T-helper 1 cell (primary cell): ENCODE measurements at places on chromosomes 6 and 20.

DNA sequence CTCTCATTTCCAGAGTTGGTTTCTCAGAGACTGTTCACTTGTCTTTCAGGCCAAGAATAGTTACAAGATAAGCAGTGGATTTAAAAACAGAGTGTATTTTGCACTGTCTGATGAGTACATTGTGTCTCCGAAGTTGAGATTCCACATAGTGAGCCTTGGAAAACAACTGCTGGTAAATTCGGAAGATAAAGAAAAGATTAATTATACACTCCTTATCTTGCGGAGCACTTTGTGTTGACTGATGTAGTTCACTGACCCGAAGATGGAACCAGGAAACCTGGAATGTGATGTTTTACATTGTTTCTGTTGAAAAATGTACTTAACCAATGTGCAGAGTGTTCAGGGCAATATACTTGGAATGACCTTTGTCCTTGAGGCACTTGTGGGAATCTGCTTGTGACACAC, 51.0 kb downstream of the ANKS1A start:
- no peak for DNase-seq

DNA sequence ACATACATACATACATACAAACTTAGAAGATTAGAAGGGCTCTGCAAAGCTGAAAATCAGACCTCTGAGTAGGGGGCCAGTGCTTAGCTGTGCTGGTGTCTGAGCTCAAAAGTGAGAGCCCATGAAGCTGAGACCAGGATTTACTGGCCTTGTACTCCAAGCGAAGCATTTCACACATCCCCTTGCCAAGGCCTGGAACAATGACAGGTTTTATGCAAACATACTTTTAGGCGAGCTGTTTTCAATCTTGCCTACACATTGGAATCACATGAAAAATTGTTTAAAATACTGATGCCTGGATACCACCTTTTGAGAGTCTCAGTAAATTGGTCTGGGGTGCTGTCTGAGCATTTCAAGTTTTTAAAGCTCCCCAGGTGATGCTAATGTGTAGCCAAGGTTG, 80.9 kb upstream of the SRSF6 start:
- no peak for DNase-seq

DNA sequence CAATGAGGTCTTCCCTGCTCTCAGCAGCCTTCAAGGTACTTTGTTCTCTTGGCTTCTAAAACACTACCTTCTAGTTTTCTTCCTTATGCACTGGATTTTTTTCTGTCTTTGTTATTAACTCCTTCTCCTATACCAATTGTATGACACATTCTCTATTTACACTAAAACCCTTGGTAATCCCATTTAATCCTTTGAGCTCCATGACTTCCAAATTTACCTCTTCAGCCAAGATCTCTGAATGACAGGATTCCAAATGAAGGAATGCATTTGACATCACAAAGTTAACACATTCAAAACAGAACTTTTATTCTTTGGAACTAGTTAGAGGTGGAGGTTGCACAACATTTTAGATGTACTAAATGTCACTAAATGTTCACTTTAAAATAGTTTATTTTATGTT, 86.6 kb upstream of the SAMD5 start:
- DNase-seq = no peak

DNA sequence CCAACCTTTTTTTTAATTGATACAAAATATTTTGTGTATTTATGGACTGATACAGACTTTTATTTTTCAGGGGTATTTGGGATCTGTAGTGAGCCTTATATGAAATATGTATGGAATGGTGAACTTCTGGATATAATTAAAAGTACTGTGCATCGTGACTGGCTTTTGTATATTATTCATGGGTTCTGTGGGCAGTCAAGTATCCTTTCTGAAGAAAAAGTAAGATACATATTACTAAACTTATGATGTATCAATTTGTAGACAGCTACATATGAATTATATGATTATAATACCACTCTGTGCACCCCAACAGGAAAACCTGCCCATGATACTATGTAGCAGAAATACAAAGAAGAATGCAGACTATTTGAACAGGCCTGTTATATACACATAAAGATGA, 47.2 kb downstream of the FIG4 start:
- no peak for DNase-seq

GRCh38 chr6:106522562-106523250, 106.6 kb downstream of the RTN4IP1 start:
- no peak for DNase-seq

DNA sequence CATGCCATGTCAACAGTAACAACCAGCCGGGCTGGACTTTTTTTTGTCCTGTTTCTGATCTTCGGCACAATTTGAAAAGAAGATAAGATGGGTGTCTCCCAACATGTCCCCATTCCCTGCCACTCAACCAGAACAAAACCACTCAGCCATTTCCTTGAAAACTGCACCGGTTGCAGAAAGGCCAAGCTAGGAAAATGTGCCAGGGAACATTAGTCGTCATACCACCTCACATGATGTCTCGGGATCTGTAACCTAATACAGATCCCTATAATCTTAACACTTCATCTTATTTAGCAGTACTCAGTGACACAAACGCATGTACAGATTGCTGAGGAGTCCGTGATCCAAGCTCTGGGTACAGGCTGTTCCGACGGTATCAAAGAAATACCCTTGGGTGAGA, 46.5 kb downstream of the ALDH8A1 start:
- DNase-seq = no peak
